Right lobe of liver (tissue), 6 donors: ENCODE measurements at places on chromosomes 12 and 14.

GRCh38 chr12:30796891-30797371 lies 42.2 kb upstream of the CAPRIN2 start:
- no peaks in the 10 kb centered on the region for H3K27me3 ChIP-seq
- H3K4me1 ChIP-seq, result no peaks in the 10 kb centered on the region
- H3K4me3 ChIP-seq, result peak overlapping the region; percentile 56

GRCh38 chr12:24889411-24889810 lies 59.5 kb downstream of the BCAT1 start:
- no peak overlapping the region for H3K27ac ChIP-seq
- no peak overlapping the region for H3K4me3 ChIP-seq
- no peaks in the 10 kb centered on the region for H3K4me1 ChIP-seq
- H3K27me3 ChIP-seq, result no peaks in the 10 kb centered on the region
- DNase-seq, result no peak
- H3K36me3 ChIP-seq, result no peaks in the 10 kb centered on the region

DNA sequence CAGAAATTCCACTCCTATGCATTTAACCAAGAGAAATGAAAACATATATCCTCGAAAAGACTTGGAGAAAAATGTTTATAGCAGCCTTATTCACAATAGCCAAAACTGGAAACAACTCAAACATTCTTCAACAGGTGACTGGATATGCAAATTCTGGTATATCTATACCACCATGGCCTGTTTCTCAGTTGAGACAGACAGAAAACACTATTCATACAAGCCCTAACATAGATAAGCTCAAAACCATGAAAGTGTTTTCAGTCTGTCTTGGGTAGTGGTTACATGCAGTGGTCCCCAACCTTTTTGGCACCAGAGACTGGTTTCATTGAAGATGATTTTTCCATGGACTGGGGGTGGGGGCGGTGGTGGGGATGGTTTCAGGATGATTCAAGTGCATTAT lies 83.8 kb downstream of the SRGAP1 start:
- H3K27ac ChIP-seq, result no peak overlapping the region
- no peaks in the 10 kb centered on the region for H3K27me3 ChIP-seq
- DNase-seq, result no peak
- no peaks in the 10 kb centered on the region for H3K36me3 ChIP-seq
- H3K4me1 ChIP-seq, result no peaks in the 10 kb centered on the region

- no peaks in the 10 kb centered on the region for H3K27me3 ChIP-seq
- DNase-seq, result no peak
- peaks cover 7% of the 10 kb centered on the region for H3K4me1 ChIP-seq
- H3K27ac ChIP-seq, result peak within 1 kb of the TSS; percentile 24
- H3K36me3 ChIP-seq, result no peaks in the 10 kb centered on the region
Measured at GRCh38 chr14:20802341-20803084, at the start of gene RNASE1. RNASE1 (minus strand) TSS chr14:20802844; CDS start chr14:20802068, 776 bp downstream.

DNA sequence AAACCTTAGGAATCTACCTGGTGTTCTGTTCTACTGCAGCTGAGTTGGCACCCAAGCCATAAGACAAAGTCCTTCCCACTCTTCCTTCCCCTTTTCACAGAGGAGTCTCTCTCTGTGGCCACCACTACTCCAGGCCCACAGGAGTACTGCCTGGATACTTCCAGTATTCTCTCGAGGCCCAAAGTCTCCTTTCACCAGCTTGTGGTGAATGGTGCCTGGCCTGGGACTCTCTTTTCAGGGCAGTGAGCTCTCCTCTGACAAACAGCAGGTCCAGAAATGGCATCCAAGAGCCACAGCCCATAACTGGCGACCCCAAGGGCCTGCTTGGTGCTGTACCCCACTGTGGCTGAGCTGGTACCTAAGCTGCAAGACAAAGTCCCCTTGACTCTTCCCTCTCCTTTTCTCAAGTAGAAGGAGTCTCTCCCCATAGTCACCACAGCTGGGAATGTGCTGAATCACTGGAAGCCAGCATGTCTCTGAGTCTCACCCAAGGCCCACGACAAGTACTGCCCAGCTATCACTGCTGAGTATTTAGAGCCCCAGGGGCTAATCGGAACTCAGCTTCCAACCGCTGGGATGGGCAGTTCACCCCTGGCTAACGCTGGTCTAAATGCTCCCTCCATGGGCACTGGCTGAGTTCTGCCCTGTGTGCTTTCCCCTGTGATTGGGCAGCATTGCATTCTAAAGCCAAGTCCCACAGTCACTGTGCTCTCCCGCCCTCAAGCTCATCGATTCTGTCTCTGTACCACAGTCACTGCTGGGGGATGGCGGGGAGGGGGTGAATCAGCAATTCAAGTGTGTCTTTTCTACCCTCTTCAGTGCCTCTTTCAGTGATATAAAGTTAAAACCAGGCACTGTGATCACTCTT lies 6.1 kb downstream of the A2ML1 start:
- DNase-seq, result no peak
- H3K4me3 ChIP-seq, result no peak overlapping the region
- no peaks in the 10 kb centered on the region for H3K27me3 ChIP-seq
- H3K36me3 ChIP-seq, result no peaks in the 10 kb centered on the region
